Activated CD4-positive, alpha-beta T cell treated with anti-CD3 and anti-CD28 coated beads, Interleukin-10, Interleukin-2, amounts not matched to agents 100 ng/mL and 50 ng/mL, durations not matched to agents 16 hours and 8 hours (primary cell): ENCODE measurements at places on chromosomes 2 and 18.
A peak's percentile ranks its signal among the peaks of the same experiment; 100 is the strongest.

DNA sequence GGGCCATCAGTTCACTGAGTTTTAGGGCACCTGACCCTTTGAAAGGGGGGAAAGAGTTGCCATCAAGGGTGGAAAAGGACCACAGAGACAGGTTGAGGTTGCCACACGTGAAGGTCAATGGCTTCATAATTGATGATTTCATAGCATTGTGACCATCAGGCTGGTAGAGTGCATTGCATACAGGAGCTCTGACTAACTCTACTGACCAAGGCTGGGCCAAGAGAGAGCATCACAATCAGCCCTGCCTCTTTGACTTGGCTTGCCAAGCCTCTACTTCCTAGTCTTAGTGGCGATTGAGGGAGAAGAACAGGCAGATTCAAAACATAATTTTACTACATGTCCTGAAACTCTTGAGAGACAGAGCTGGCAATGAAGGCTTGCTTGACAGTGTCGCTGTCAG is 5.8 kb upstream of the TNP1 start:
- no peak for DNase-seq

- DNase-seq = no peak
Measured at GRCh38 chr2:172215172-172215935, 112.7 kb upstream of the DLX2 start.

DNA sequence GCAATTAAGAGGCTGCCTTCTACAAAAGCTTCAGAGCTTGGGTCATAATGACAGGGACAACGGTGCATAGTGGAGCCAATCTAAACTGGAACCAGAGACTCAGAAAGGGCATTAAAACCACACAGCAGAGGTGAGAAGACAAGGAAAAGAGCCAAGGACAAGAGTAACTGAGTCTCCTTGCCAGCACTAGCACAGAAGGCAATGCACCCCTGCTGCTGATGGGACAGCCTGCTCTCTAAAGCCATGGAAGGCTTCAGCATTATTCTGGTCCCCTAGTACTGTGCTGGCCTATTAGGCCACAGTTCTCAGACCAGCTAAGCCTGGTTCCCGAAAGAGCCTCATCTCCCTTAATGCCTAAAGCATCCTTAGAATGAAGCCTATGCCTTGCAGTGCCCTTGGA is 15.5 kb downstream of the MYO5B start:
- no peak for DNase-seq

DNA sequence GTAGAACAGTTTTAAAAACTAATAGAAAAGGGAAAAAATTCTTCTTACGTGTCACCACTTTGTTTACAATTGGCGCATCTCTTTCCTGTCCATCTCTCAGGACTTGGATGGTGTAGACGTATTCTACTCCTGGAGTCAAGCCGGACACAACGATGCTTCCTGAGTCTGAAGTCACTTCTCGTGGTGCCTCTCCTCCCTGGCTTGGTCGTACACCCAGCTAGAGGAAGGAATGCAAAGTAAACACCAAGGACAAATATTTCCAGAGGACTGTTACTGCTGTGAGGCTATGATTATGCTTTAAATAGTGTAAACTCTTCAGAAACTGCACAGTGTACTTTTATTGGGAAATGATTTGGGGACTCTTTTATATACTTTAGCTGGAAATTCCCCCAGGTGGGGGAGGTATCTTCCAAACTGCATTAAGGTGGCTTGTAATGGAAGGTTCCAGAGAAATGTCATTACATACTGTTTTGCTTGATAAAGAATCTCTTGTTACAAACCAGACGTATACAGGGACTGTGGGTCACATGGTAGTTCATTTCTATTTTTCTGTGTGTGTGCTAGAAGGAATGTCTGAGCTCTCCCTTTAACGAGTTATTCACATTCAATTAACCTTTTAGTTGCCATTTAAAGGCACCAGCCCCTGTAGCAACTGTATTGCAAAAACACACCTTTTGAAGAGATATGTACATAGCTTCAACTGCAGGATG is 38.1 kb downstream of the FN1 start:
- no peak for DNase-seq

DNA sequence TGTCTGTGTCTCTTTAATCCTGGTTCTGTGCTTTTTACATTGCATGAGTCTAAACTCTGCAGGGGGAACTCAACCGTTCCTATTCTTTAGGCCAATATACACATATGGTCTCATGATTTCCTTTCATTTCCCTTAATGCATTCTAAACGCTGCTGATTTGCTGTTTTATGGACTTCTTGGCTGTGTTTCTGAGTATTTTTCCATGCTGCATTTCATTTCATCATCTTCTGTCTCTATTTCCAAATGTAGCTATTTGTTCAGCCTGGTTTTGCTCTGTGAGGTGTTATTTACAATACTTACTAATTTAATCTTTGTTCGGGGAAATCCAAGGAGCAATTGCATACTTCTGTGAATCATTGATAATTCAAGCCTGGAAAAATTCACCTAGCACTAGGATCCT is 897.2 kb downstream of the TSN start:
- no peak for DNase-seq

- DNase-seq = peak; percentile 32
Measured at GRCh38 chr2:233386382-233387041, 32.2 kb downstream of the DGKD start.

DNA sequence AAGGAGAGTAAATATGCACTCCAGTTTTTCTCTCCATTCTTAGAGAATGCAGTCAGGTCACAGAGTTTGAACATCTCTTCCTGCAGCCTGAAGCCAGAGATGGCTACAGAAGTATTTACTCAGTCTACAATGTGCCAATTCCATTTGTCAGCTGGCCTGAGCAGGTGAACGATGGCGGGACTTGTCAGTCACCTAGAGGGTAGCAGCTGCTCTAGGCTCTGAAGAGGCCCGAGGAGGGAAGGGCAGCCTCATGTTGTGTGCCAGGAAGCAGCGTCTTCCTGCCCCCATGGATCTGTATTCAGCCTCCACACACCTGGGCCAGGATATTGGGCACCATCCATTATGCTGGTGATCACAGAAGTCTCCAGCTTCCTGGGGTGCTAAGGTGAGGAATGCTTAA is 316.7 kb upstream of the CHAC2 start:
- DNase-seq = no peak

DNA sequence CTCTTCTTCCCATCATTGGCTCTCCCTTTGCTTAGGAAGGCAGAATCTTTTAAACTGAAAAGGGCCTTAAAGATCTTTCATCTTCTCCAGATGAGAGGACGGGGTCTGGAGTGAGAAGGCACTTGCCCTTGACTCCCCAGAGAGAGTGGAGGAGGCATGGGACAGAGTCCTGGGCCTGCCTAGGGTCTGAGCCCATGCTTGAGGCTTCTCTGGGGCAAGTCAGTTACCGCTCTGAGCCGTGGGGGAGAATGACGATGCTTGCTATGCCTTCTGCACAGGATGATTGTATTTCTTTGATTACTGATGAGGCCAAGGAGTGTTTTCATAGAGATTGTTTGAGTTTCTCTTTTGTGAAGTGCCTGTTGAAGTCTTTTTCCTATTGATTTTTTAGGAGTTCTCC is 921 bp downstream of the PLB1 start:
- no peak for DNase-seq

- no peak for DNase-seq
Measured at GRCh38 chr2:143355870-143356269, 226.7 kb downstream of the ARHGAP15 start.

GRCh38 chr2:48148841-48149430 is 242.6 kb upstream of the FBXO11 start:
- no peak for DNase-seq

DNA sequence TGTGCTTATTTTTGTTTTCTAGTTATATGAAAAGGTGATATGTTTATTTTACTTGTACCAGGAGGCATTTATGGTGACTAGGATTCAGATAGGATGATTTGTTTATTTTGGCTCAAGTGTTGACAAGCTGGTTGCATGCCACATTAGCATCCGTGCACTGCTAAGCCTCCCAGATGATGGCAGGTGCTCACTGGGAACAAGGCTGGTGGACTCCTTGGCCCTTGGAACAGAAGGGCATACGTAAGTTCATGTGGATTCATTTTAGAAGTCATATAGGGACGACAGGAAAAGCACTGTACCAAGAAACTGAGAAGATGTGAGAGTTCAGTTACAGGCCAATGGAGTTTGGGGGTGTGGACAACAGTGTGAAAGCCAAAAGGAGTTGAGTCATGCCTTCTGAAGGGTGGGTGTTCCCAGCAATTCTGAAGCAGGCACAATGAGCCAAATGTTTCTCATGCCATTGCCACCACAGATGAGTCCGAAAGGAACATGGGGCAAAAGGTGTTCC is 166.2 kb downstream of the PHLPP1 start:
- peak; percentile 47 for DNase-seq
